ENCODE measurements at places on chromosomes 4 and X.

GRCh38 chr4:113008716-113009115 is 40.7 kb upstream of the ANK2 start:
- DNase-seq = no peak

GRCh38 chrX:153638436-153639176 is 8.4 kb upstream of the DUSP9 start:
- DNase-seq = no peak

- no peak for DNase-seq
These were observed at the start of gene SLC9B2 for GRCh38 chr4:103076747-103077347. SLC9B2 (minus strand) TSS chr4:103076761; CDS start chr4:103067550, 9,211 bp downstream.

DNA sequence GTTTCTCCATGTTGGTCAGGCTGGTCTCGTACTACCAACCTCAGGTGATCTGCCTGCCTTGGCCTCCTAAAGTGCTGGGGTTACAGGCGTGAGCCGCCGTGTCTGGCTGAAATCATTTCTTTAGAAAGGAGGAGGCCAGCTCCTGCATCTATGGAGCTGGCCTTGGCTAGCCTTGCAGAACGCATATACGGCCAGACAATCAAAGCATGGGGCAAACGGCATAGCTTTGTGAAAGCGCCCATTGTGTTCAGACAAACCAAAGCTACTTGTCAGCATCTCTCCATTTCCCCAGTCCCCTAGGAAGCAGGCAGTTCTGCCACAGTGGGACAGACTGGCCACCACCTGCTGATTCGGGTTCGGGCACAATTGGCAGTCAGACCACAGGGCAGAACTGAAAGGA is 48.9 kb upstream of the IQSEC2 start:
- DNase-seq = no peak

GRCh38 chrX:88655460-88655859 is 91.6 kb upstream of the CPXCR1 start:
- no peak for DNase-seq

DNA sequence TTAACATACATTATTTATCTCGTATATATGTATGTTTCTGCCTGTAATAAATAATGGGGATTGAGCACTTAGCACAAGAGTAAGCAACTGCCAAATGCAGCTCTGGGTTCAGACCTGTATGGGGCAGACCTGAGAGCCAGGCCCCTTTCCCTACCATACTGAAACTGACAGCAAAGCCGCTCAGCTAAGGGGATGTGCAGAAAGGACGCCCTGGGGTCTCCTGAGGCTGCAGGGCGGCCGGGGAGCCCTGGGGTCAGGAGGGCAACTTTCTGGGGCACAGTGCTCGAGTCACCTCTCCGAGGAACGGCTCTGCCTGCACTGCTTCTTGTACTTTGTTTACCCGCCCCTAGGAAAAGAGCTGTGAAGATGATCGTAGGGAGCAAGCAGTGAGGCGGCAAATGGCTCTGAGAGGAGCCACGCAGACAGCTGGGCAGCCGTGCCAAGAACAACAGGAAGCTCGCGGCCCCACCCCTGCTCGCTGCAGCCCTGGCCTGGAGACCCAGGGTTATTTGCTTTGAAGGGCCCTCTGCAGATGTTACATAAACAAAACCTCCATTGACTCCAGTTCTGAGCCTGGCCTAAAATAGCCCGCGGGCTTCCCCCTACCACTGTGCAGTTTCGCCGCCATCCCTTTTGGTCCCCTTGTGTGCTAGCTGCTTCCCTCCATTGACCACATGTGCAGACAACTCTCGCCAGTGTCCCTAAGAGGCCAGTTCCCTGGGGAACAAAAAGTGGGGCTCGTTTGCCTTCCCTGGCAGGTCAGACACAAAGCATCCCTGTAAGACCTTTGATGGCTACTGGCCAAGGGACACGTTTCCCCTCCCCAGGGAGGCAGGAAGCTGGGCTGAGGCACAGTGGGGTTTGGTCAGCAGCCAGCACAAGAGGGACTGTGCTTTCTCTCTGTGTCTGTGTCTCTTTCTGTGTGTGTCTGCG is 111.3 kb upstream of the LNX1 start:
- DNase-seq = no peak

DNA sequence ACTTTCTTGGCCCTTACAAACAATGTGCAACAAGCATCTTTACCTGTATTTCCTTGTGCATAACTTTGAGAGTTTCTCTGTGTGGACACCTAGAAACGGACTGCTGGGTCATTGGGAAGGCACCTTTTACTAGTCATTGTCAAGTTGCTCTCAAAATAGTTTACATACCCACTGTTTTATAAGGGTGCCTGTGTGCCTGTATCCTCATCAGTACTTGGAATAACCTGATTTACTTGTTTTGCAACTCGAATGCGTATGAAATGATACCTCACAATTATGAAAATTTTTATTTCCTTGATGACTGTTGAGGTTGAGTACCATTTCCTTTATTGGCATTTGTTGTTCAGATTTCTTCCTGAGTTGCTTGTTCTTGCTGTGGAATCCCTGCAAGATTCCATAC is 150.8 kb downstream of the STIM2 start:
- no peak for DNase-seq

DNA sequence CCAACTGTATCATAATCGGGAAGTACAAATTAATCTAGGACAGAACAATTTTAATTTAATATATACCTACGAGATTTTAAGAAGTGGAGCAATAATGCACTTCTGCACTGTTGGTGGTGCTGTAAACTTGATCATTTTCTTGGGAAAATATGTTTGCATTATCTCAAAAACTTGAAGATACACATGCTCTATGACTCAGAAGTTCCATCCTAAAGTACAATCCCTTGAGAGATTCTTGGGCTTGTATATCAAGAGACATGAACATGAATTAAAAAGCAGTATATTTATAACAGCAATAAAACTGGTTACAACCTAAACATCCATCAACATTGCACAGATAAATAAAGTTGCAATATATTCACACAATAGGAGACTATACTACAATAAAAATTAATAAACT is 168.8 kb downstream of the CLCN4 start:
- no peak for DNase-seq

- DNase-seq = no peak
These were observed 9.4 kb downstream of the KLF3 start for GRCh38 chr4:38673130-38673978.

DNA sequence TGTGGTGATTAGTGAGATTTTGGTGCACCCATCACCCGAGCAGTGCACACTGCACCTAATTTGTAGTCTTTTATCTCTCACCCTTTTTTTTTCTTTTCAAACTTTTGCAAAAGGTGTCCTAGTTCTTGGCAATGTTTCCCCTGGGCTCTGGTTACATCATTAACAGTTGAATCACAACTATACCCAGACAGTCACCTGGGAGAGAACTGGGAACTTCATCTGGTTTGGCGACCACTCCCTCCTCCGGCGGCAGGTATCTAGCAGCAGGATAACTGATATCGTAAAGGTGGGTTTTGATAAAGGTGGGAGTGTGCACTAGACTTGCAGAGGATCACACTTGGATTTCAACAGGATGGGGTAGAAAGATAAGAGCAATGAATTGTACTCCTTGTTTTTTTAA is 140.5 kb downstream of the CHIC2 start:
- DNase-seq = no peak

- DNase-seq = no peak
These were observed 59.2 kb upstream of the LEF1 start for GRCh38 chr4:108227923-108228322.

DNA sequence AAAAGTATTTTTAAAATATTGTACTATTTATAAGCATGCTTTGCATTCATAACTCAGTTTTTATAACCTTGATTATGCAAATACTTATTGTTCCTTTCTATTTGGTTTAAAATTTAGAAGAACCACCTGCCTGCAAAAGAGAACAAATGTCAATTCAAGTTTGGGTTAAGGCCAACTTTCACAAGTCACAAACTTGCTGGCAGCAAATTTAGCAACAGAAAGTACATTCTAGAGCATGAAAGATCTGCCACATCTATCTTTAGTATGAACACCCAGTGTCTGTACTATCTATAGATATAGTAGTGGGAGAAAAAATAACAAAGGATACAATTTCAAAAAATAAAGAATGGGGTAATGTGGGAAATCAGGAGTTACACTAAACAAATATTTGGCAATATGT is 1014.2 kb downstream of the C4orf33 start:
- no peak for DNase-seq

- DNase-seq = no peak
These were observed 1029.0 kb downstream of the FSTL5 start for GRCh38 chr4:161134795-161135194.

GRCh38 chr4:171118091-171118490 is 695.1 kb upstream of the GALNTL6 start:
- DNase-seq = no peak

DNA sequence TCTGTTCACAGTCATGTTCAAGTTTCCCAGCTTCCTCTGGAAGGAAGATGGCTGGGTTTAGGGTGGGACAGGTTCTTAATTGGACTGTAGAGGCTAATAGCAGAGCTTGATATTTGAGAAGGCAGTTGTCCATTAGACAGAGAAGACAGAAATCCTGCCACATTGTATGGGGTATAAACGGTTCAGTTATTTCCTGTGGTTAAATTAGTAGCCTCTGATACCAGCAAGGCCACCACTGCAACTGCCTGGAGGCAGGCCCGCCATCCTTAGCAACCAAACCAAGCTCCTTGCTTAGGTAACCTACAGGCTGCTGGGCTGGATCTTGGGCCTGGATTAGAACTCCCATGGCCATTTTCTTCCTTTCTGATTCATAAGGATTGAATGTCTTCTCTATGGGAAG is 1367.0 kb downstream of the PCDH7 start:
- DNase-seq = no peak

GRCh38 chr4:117971403-117971802 is 62.9 kb upstream of the NDST3 start:
- DNase-seq = no peak

GRCh38 chrX:103554687-103555424 is 30.5 kb upstream of the TCEAL4 start:
- no peak for DNase-seq

DNA sequence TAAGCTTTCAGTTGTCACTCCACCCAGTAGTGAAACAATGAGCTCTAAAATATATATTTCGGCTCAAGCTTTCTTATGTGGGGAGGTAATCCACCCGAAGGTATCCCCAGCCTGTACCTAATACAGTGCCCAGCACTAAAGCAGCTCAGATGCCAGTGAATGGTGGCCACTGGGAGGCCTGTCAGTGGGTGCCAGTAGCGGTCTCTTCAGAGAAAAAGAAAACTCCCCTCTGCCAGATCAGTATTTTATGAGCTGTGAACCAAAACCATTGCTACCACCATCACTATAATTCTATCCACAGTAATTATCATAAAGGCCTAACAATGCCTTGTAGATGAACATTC is 835 bp upstream of the NFKB1 start:
- DNase-seq = no peak

DNA sequence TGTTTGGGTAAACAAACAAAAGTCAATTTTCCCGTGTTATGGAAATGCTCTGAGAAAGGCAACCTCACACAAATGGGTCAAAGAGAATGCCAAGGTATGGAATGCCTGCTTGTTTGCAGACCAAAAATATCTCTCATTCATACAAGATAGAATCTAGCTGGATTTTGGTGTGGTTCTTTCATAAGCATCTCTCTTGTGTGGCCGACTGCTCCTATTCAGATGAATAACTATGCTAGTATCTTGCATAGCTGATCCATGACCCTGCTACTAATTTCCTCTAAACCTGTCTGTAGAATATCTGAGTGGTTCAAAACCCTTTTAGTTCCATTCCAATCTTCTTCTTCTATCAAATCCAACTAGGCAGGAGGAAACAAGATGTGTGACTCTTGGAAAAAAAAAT is 28.2 kb upstream of the SORBS2 start:
- DNase-seq = no peak

DNA sequence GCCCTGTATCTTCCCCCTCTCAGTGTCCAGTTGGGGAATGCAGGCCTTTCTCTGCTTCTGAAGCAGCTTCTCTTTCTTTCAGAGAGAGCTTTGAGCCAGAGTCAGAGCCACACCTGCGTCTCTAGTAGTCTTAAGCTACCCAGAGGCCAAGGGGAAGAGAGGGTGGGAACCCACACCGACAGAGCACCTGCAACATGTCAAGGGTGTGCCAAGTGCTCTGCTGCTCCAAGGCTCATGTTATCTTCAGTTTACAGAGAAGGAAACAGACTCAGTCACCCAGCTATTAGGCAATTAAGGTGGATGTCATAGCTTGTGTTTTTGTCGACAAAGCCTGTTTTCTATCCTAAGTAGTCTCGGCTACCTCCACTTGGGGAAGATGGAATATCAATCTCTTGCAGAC is 22.7 kb upstream of the RNF212 start:
- no peak for DNase-seq

DNA sequence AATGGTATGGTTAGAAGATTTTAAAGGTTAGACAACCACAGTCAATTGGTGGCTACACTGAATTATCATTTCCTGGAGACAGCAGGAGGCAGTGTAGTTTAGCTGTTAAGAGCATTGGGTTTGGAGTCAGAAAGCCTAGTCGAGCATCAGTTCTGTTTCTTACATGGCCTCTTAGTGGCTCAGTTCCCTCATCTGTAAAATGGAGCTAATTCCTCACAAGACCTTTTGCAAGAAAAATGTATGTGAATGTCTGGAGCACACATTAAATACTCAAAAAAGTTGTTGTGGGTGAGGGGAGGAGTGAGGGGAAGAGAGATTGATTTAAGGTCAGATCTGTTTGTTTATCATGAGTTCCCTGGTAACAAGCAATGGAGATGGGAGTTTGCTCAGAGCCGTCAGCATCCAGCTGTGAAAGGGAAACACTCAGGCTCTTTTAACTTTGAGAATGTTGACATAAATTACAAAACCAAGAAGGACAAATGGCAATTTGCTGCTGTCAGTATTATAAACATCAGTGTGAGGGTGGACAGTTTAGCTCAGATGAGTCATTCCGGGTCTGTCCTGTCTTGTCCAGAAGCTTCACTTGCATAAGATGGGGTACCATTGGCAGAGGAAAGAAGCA is 98.2 kb upstream of the PGRMC2 start:
- no peak for DNase-seq

DNA sequence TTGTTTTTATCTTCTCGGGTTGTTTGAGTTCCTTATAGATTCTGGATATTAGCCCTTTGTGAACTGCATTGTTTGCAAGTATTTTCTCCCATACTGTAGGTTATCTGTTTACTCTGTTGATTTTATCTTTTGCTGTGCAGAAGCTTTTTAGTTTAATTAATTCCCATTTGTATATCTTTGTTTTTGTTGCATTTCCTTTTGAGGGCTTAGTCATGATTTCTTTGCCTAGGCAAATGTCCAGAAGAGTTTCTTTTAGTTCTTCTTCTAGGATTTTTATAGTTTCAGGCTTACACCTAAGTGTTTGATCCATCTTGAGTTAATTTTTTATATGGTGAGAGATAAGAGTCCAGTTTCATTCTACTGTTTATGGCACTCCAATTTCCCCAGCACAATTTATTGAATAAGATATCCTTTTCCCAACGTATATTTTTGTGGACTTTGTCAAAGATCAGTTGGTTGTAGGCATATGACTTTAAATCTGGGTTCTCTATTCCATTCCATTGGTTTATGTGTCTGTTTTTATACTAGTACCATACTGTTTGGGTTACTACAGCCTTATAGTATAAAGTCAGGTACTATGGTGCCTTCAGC is 54.3 kb downstream of the EGF start:
- no peak for DNase-seq
